ENCODE measurements at places on chromosomes 11 and 22. TPM values are rescaled to one million over a fixed set of nuclear protein-coding genes. Genes with fewer than 3 reads are reported as not detected.

The TMEM80 gene
- total RNA-seq: 17.4 TPM

The BET1L gene
- 24.6 TPM for total RNA-seq

The DDB1 gene
- 330 TPM for total RNA-seq

The C22orf42 gene
- not detected for total RNA-seq

The TMEM223 gene
- total RNA-seq: 11.5 TPM

The CASP5 gene
- total RNA-seq: not detected

The OR6T1 gene
- total RNA-seq: not detected

The TP53AIP1 gene
- total RNA-seq: under 0.01 TPM

The MYO7A gene
- under 0.01 TPM for total RNA-seq

The RFPL1 gene
- total RNA-seq: not detected

The GRIA4 gene
- total RNA-seq: not detected

The PNPLA5 gene
- total RNA-seq: not detected

The ALG12 gene
- total RNA-seq: 20.0 TPM

DNA sequence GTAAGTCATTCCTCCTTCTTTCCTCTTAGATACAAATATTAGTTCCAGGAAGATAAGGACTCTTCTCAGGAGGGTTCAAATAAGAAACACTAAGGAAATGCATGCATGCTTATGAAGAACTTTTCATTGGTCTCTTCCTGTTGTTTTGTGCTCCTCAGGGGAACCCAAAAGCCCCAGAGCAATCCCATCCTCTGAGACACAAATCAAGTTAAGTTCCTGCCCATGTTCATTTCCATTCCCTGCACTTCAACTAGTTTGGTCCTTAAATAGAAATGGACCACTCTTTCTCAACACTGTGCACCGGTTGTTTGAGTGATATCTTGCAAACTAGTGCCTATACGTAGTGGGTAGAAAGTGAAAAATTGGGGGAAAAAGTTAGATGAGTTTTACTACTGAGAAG lies at the start of gene OR10G4:
TSS of gene OR10G4 (plus strand) at position 301 of the 400 bp plus-strand sequence. CDS start 2,578 bp downstream, outside the sequence.
- DNase-seq: no peak

DNA sequence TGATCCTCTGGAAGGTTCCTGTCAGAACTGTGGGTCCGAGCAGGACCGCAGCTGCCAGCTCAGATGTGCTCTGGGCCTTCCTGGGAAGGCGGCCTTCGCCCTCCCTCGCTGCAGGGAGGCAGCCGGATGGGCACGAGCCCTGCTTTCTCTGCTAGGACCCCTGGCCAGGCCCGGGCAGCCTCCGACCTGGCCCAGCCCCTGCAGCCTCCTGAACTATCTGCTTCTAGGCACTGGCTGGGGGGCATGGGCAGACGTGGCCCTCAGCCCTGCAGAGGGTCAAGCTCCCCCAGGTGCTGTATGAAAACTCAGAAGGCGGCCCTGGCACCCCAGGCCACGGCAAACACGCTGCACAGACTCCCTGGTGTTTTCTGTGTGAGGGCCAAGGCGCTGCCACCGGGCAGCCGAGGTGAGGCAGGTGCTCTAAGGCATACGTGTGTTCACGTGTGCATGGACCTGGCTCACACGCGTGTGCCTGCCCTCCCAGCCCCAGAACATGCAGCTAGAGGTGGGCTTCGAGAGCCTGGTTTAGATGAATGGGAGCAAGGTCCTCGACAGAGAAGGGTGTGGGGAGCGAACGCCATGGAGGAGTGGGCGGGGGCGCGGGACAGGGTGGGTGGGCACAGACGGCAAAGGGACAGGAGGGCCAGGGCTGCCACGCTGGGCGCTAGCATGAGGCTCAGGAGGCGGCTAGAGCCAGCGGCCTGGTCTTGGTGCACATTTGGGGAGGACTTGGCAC lies 4.3 kb downstream of the LRFN4 start:
- peak; percentile 68 for DNase-seq

GRCh38 chr11:16891964-16892363 lies 122.2 kb downstream of the PLEKHA7 start:
- DNase-seq: peak; percentile 75

- DNase-seq: no peak
These were observed 640 bp upstream of the KCNA4 start for GRCh38 chr11:30017445-30017895.

- no peak for DNase-seq
These were observed 3.6 kb downstream of the TRABD start for GRCh38 chr22:50189184-50189848.

DNA sequence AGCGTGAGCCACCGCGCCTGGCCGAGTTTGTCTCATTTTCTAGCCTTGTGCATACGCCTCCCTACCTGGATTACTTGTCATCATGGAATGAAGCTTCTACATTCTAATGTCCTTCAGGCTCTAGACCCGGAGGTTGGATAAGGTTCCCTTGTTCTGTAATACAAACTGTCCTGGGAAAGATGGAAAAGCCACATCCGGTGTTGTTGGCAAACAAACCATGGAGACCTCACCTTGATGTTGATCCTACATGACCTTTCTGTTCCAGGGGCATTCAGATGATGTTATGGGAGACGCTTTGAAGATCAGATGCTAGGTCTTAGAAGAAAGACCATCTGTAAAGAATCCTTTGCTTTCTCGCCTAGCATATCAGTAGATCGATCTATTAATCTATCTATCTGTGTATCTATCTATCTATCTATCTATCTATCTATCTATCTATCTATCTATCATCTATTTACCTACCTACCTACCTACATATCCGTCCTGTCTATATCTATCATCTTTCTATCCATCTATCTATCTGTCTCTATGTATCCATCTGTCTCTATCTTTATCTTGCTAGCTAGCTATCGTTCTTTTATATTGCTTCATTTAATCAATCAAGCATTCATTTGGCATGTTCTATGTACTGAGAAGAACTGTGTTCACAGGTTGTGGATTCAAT lies 46.3 kb upstream of the GRK3 start:
- no peak for DNase-seq

GRCh38 chr11:61297746-61298145 lies 2.6 kb upstream of the VWCE start:
- peak; percentile 98 for DNase-seq

- no peak for DNase-seq
These were observed 110.4 kb upstream of the OR4B1 start for GRCh38 chr11:48106166-48106565.

DNA sequence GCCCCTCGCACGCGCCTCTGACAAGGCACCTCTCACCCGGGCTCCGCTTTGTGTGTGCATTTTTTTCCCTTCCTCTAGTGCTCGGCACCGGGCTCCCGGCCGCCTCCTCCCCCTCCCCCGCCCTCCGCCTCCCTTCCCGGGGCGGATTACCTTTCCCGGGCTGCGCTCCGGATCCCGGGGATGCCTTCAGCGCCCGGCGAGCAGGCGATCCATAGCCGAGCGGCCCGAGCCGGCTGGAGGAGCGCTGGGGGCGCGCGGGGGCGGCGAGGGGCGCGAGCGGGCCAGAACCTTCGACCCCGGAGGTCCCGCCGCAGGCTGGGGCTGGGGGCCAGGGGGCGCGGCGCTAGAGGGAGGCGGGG lies 282 bp downstream of the MPPED2 start:
- DNase-seq: peak; percentile 72

DNA sequence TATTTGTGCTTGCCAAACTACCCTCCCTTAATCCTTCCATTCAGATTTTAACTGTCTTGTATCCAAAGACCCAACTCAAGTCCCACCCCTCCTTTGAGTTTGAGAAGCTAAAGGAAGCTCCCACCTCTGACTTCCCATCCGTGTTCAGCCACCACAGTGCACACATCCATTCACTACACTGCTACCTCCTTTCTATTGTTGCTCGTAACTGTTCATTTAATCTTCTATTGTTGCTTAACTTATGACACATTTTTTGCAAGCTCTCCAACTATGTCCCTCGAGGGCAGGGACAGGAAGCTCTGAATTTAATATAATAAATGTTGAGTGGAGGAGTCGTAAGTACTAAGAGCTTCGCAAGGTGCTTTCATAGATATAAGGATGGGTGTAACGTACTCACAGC lies 10.4 kb downstream of the LARGE1 start:
- DNase-seq: no peak

- DNase-seq: peak; percentile 57
These were observed 1474.3 kb downstream of the BRD1 start for GRCh38 chr22:48353116-48353947.

DNA sequence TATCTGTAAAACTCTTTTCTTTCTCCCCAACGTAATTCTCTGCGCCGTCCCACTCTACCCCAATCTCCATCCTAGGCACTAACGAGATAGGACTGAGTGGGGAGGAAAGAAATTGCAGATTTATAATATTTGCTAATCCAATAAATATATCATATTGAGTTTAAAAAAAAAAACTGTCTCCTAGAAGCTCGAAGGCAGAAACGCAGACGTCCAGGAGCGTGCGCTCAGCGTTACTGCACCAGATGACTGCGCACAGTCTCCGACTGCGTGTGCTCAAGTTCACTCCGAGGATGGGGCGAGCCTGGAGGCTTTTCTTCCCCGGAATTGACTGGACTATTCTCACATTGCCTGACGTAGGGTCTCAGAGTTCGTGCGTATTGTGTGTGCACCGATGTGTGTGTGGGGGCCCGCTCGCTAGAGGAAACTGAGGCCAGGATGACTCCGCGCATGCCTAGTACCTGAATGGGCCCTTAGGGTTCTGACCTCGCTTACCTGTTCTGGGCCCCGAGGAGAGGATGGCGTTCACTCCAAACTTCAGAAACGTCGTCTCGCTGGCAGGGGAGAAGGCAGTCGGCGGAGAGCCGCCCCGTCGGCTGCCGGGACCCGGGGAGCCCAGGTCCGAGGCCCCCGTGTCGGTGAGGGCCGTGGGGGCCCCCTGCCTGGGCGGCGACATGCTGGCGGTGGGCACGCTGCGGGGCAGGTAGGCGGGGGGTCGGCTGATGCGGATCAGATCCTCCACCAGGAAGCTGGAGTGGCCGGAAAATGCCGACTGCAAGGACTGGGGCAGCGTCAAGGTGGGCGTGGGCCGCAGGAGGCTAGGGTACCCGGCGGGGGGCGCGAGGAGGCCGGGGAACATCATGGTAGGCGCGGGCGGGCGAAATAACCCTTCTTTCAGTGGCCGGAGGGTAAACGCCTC lies 551 bp downstream of the DBX1 start:
- peak; percentile 72 for DNase-seq

GRCh38 chr11:97110376-97110775 lies 720.6 kb downstream of the JRKL start:
- no peak for DNase-seq

- no peak for DNase-seq
These were observed 27.4 kb downstream of the RCN1 start for GRCh38 chr11:32118025-32118974.

GRCh38 chr11:11280826-11281225 lies 72.2 kb downstream of the CSNK2A3 start:
- no peak for DNase-seq

GRCh38 chr22:40258017-40258416 lies 80.3 kb downstream of the TNRC6B start:
- DNase-seq: no peak

- DNase-seq: no peak
These were observed 4.1 kb upstream of the PC start for GRCh38 chr11:66962247-66962646.

DNA sequence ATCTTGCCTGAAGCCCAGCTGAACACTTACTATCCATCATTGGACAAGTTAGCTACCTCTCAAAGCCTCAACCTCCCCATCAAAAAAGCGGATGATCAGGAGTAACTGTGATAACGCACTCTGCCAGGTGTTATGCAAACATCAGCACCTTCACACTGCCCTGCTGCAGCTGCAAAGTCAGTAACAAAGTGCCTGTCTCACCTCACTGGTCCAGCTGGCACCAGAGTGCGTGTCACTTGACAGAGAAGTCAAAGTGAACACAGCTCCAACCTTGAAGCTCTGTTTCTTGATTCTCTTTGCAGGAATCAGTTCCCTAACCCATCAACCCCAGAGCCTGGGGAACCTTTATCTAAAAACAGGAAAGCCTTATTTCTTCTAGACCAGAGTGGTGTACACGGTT lies 413.6 kb downstream of the CTTN start:
- DNase-seq: no peak

- DNase-seq: no peak
These were observed 6.5 kb downstream of the TIMP3 start for GRCh38 chr22:32808038-32808445.

- DNase-seq: peak; percentile 47
These were observed 6.1 kb upstream of the CRYBB3 start for GRCh38 chr22:25193548-25193947.

DNA sequence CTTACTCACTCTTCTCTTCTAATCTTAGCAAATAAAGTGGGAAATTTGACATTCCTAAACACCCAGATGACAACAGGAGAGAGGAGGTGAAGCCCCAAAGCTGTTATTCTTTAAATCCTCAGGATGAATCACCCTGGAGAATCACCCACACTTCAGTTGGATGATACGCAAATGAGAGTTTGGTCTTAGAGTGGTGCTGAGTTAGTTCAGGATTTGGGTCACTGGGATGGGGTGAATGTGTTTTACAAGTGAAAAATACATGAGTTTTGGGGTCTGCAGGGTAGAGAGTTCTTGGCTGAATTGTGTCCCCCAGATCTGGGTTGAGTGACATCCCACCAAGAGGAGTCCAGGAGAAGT lies 117.2 kb downstream of the GGTLC2 start:
- no peak for DNase-seq

DNA sequence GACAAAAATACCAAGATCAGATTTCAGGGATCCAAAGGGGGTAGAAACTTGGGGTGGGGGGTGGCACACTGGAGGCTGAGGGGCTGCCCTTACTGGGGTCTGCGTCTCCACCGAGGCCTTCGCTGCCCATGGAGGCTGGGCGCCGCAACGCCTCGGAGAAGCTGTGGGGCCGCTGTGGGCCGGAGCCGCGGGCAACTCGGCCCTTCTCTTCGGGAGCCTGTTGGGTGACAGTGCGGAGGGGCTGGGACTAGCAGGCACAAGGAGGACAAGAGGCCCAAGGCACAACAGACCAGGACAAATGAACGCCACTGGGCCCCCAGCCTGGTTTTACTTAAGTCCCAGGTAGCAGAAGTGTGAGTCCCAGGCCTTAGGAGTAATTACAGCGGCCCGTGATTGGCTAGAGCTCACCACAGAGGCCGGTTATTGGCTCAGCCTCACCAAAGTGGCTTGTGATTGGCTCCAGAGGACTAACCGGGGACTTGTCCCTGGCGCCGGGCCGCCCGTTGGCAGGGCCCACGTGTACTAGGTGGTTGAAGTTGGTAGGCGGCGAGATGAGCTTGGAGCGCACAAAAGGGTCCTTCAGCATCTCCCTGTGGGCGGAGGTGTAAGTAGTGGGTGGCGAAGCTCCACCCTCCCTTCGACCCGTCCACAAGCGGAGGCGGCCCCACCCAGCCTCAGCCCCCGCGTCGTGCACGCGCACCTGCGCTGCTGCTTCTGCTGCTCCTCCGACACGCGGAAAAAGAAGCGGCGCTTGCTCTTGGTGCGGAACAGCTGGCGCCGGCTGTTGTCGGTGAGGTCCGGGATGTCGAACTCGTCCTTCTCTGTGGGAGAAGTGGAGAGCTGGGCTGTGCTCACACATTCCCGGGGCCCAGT lies 16.5 kb upstream of the MEN1 start:
- peak; percentile 65 for DNase-seq

GRCh38 chr11:117749541-117749910 lies 47.5 kb downstream of the DSCAML1 start:
- DNase-seq: no peak

All from osteoblast (primary cell).